ENCODE measurements at places on chromosomes 11 and 22.

GRCh38 chr11:121456816-121457431 is 4.2 kb upstream of the SORL1-AS1 start:
- DNase-seq = no peak

- DNase-seq = no peak
These were observed 994 bp downstream of the PPP6R3 start for GRCh38 chr11:68461575-68461917.

DNA sequence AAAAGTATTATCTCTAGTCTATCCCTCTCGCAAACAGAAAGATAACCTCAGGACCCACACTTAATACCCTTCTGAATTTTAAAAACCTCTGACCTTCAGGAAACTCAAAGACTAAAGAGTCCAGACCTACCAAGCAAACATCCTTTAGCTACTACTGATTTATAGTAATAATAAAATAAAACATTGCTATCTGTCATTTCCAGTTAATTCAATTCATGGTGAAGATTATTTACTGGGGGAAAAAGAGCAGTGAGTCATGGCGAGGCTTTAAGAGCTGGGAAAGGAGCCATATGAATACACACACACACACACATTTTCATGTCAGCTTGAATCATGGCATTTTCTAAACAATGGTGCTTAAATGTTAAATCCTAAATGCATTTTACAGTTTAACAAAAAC is 87.1 kb downstream of the FAM76B start:
- no peak for DNase-seq

- DNase-seq = no peak
These were observed 90.0 kb downstream of the TSPAN18 start for GRCh38 chr11:44816761-44817160.

DNA sequence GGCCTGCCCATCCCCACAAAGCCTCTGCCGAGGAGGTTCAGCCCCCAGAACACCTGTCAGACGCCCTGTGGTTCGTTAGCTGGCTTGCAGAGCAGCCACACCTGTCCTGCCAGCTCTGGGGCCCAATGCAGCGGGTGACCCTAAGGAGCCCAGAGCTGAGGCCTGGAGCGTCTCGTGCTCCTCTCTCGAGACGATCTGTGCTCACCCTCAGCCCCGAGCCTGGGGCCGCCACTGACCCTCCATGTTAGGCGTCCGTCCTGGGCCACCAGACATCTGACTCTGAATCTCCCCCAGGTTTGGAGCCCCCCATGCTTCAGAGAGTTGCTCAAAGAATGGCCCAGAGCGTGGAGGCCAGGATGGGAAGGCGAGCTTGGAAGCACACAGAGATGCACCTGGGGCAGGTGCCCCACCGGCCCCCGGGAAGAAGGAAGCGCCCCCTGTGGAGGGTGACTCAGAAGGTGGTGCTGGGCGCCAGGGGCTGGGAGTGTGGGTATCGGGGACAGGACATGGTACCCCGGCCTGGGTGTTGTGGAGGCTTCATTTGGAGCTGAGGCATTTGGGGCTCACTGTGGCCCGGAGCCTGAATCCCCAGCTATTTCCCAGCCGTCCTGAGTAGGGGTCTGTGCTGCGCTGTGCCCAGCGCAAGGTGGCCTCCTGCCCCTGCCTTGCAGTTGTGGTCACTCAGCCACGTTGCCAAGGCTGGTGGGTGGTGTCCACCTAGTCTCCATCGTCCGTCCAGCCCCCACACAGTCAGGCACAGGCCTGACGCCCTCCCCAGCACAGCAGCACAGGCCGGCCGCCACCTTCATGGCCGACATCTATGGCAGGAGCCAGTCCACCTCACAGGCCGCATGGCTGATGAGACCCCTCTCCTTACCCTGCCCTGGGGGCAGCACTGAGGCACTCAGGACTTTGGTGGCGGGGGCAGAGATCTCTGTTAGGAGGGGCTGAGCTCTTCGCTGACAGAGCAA is 36.2 kb downstream of the SBF1 start:
- no peak for DNase-seq

- no peak for DNase-seq
These were observed 13.5 kb upstream of the VSIG10L2 start for GRCh38 chr11:125932301-125932700.

GRCh38 chr11:39651857-39652461 is 1807.5 kb downstream of the LRRC4C start:
- no peak for DNase-seq

GRCh38 chr22:21000207-21000986 is 1.5 kb downstream of the THAP7 start:
- DNase-seq = no peak

- no peak for DNase-seq
These were observed 89.7 kb downstream of the RSF1 start for GRCh38 chr11:77730789-77731188.

DNA sequence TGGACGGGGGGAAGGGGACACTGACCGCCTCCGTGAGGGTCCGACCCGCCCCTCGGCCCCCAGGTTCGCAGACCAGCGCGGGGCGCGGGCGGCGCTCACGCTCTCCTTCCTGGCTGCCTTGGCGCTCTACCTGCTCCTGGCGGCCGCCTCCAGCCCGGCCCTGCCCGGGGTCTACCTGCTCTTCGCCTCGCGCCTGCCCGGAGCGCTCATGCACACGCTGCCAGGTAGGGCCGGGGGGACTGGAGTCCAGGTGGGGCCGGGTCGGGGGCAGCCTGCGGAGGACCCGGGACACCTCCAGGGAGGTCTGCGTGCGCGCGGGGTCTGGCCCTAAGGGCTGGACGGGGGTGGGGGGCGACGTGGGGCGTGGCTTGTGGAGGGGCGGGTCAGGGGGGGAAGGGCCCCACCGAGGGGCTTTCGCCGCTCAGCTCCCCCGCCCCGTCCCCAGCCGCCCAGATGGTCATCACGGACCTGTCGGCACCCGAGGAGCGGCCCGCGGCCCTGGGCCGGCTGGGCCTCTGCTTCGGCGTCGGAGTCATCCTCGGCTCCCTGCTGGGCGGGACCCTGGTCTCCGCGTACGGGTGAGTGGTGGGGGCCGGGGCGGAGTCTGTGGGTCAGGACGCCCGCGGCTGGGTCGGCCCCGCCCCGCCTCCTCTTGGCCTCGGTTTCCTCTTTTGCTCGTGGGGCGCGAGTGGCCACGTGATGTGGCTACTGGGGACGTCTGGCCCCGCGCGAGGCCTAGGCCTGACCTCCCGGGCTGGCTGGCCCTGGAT is 19.9 kb downstream of the PHLDA2 start:
- no peak for DNase-seq

All from NCI-H187 treated with DMSO at 0.1 percent for 48 hours (cell line).